ENCODE measurements at places on chromosomes 3 and 15.
A peak's percentile ranks its signal among the peaks of the same experiment; 100 is the strongest.

- DNase-seq, result peak; percentile 61
These were observed 37.0 kb downstream of the PARP16 start for GRCh38 chr15:65249641-65250040.

GRCh38 chr15:35690698-35691116, 144.7 kb upstream of the DPH6 start:
- no peak for DNase-seq

GRCh38 chr15:87633525-87633924, 623.0 kb downstream of the NTRK3 start:
- no peak for DNase-seq

DNA sequence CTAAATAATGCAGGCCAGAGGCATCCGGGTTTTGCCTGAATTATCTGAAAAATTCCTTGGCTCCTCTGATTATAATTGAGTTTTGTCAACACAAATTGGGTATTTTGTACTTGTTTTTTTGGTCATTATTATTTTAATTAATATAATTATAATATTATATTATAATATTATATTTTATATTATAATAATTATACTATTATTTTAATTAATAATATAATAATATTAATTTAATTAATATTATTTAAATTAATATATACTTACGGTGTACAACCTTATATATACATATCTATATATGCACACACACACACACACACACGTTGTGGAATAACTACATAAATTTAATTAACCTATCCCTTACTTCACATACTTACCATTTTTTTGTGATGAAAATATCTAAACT, 73.5 kb downstream of the RYR3 start:
- no peak for DNase-seq

DNA sequence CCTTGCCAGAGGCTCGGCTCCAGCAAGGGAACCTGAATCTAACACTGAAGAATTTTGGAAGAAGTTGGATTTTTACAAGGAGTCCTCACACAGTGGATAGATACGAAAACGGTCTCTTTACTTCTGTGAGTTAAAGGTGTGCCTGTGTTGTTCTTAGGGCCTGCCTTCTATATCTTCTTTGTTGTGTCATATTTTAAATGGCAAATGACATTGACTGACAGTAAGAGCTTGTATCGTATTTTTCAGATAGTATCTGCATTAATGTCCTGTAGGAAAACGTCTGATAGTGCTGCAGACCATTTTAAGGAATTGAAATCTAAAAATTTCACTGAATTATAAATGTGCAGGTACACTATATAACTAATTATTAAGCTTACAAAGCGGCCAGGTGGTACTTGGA, 56.3 kb downstream of the PTPRG start:
- DNase-seq, result no peak

GRCh38 chr3:27392950-27393679, 23.9 kb upstream of the NEK10 start:
- DNase-seq, result no peak

DNA sequence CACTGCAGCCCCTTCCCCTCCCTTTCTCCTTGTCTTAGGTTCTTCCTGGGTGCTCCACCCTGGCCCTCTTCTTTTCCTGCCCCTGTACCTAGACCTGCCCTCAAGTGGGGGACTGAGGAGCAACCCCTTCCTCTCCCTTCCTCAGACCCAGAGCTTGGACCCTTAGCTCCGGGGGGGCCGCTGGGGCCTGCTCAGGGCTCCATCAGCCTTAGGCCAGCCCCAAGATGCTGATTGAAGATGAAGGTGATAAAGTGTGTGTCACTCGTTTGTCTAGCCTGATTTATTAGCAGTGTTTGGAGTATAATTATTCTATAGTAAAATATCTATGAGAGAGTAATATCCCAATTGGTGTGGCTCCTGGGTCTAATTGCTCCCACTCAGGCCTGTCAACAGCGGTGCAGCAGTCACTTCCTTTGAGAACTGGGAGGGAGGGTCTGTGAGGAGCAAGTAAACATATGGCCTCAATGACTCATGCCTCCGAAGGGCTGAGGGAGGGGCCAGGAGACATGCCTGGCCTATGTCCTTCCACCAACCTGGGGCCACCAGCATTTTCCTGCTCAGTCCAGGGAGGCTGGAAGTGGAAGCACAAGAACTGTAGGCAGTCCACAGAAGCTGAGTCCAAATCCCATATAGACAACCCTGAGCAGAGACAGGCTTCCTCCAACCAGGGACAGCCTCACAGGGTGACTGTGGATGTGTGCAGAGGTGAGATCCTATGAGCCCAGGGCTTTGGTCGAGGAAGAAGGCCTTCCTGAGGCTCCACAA, 123.2 kb downstream of the DNAJB8 start:
- no peak for DNase-seq

DNA sequence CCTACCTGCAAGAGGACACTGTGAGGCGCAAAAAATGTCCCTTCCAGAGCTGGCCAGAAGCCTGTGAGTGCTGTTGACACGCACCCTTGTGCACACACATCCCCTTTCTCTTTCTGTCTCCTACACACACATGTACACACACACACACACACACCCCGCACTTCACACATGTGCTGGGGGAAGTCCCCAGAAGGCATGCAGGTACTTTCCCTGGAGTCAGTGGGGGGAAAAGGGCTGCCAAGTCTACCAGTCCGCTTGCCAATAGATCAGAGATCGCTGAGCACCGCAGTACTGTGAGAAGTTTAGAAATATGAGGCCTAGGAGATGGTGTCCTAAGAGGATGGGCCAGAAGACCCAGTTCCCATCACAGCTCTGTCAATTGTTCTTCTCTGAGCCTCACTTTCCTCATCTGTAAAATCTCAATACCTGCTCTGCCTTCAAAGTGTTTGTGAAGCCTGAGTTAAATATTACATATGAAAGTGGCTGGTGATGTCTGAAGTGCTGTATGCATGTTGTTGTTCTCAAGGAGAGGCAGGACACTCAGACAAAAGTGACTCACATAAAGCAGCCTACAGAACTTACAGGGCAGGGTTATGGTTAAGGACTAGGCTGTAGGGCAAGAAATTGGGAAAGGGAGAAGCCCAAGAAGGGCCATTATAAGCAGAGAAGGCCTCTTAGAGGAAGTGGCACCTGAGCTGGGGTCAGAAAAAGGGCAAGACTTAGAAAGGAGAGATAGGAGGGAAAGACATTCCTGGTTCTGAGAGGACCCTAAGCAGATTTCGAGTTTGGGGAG, 6.8 kb downstream of the IL17RE start:
- DNase-seq, result no peak

DNA sequence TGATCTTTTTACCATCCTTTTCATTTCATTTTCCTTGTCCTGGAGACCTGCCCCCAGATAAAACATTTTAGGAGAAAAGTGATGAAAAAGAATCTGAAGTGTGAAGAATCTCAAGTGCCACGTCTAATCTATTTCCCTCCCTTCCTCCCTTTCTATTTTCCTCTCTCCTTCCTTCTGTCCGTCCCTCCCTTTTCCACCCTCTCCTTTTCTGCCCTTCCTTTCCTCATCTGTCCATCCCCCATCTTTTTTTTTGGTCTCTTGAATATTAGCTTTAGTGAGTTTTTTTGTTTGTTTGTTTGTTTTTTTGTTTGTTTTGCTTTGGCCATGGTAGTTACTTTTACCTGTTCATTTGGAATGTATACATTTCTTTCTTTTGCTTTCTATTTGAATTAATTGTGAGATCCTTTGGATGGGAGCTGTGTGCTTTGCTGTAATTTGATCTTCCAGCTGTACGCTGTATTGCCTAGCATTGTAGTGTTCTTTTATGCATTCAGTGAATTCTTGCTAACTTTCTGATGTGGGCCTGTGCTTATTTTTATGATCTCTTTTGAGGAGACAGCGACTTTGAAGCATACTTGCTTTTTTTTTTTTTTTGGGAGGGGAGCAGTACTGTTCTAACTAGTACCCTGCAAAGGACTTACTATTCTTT, 19.2 kb downstream of the CDIN1 start:
- DNase-seq, result no peak

- DNase-seq, result no peak
These were observed 14.4 kb downstream of the KLF13 start for GRCh38 chr15:31341071-31341470.

- no peak for DNase-seq
These were observed 37.1 kb downstream of the ZIC4 start for GRCh38 chr3:147369231-147369630.

- no peak for DNase-seq
These were observed 97.2 kb upstream of the CTNNB1 start for GRCh38 chr3:41102053-41102556.

DNA sequence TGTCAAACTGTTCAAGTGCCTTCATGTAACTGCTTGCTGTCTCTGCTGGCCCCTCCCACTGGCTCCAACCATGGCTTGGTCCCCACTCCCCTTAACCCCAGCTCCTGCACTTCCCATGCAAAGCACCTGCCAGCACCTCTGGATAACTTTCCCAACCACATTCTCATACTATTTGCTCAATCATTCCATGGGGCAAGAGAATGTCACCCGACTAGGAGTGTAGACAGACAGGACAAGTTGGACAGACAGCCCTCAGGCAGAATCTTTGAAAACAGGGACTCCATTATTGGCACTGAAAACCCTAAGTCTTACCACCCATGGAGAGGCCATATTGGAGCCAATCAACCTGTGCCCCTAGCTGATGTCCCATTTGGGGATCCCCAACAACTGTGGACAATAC, 246.5 kb downstream of the RPLP1 start:
- no peak for DNase-seq

DNA sequence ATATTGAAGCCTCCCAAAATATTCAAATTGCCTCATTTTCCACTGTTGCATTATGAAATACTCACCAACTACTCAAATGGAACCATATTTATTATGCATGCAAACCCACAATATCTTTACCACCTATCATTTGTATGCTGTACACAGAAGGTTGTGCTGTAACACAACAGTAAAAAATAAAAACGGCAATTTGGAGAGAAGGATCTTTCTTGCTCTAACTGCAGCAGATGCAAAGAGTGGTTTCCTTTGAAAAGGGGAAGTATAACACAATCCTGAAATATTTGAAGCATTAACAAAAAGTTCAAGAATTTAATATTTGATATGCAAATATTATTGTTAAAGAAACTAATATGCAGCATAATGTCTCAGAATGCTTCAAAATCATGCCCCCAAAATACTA, 244.5 kb upstream of the SUCLG2 start:
- no peak for DNase-seq

- no peak for DNase-seq
These were observed 410.8 kb upstream of the RASGRP1 start for GRCh38 chr15:38975282-38975990.

DNA sequence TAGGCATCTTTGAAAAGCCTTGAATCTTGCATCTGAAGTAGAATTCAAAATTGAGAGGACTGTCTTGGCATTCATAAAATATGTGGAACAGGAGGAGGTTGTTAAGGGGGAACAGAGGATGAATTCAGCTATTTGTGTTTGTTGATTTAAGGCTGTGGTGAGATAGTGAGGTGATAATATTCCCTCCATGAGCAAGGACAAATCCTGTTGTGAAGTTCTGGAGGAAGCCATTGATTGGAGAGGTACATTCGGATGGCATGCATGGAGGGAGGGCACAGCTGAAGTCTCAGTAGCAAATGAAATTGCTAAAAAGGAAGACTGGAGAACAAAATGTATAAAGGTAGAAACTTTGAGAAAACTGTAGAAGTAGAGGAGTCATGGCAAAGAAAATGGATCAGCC, 443.8 kb downstream of the NLGN1 start:
- no peak for DNase-seq

- no peak for DNase-seq
These were observed 53.3 kb downstream of the AAGAB start for GRCh38 chr15:67201136-67201535.

- DNase-seq, result no peak
These were observed 192.1 kb upstream of the TTC14 start for GRCh38 chr3:180409883-180410282.

- DNase-seq, result no peak
These were observed 195.4 kb downstream of the RAP2B start for GRCh38 chr3:153357436-153357835.

DNA sequence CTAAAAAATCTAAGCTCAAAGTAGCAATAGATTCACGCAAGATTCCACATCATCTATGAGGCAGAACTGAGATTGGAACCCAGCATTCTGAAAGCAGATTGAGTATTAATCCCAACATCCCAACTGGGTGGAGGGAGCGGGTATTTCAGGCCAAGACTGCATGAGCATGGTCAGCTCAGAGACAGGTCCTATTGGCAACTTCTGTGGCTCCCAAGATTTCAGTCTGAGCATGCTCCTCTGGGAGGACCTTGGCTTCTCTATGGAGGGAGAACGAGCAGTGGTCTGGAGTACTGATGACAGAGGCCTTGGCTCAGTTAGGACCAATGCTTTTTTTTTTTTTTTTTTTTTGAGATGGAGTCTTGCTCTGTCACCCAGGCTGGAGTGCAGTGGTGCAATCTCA, 4.0 kb upstream of the ITGA11 start:
- DNase-seq, result no peak

- DNase-seq, result no peak
These were observed 20.6 kb upstream of the XRN1 start for GRCh38 chr3:142468456-142468855.

- no peak for DNase-seq
These were observed 304.4 kb downstream of the DOCK3 start for GRCh38 chr3:50978991-50979667.

GRCh38 chr3:49799761-49800160, at the start of gene CDHR4:
Gene CDHR4 (minus strand): TSS chr3:49799873. CDS start chr3:49799812, 61 bp downstream.
- no peak for DNase-seq

- no peak for DNase-seq
These were observed 106.1 kb upstream of the GMNC start for GRCh38 chr3:190968616-190969015.

GRCh38 chr3:46065294-46065705, 38.0 kb upstream of the XCR1 start:
- peak; percentile 27 for DNase-seq

DNA sequence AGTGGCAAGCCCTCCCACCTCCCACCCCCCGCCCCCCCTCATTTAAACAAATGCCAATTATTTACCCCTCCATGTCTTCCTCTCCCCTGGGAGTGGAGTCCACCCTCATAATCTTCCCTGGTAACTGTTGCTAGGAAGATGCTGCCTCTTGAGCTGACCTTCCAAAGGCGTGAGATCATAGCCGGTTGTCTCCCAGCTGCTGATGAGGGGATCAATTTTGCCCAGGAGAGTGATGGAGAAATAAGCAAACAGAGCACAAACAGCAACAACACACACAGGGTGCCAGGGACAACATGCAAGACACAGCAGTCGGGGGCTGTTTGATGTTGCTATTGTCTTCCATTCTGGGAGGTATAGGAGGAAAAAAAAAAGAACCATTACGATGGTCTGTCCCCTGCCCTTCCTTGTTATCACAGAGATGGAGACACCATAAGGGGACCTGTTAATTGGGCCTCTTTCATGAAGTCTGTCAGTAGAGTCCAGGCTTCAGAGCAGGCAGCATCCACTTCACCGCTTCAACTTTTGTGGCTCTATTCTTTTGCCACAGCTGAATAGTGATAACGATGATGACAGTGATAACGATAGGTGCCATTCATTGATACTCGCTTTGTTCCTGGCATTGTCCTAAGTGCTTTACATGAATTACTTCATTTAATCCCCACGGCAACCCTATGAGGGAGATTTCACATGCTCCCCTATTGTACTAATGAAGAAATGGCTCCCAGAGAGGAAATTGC, 76.9 kb upstream of the RGMA start:
- DNase-seq, result no peak

GRCh38 chr3:127951276-127951675, 36.2 kb downstream of the KBTBD12 start:
- no peak for DNase-seq
